Stimulated activated CD8-positive, alpha-beta memory T cell treated with anti-CD3 and anti-CD28 coated beads, Interleukin-12 subunit alpha, Interleukin-12 subunit beta, amount 100 ng/mL, for 1 hour (primary cell): ENCODE measurements at places on chromosomes 5 and 9.

DNA sequence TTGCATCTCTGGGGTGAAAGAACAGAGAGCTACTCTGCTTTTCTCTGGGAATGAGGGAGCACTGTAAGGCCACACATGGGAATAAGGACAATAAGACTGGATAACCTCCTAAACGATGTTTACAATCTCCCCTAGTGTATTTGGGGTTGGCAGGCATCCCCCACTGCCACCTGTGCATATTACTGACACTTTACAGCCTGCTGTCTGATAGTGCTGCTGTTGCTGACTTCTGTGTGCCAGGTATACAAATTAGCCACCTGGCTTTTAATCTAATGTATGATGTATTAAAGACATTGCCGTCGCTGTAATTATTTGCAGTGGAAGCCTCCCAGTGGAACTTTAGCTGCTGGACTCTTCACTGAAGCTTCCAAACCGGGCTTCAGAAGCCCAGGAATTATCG is 4.4 kb upstream of the SHISAL2B start:
- DNase-seq, result no peak

- DNase-seq, result no peak
Observed at GRCh38 chr5:143860211-143860610, 48.2 kb downstream of the HMHB1 start.

- no peak for DNase-seq
Observed at GRCh38 chr5:142825378-142826089, 55.4 kb downstream of the ARHGAP26 start.

DNA sequence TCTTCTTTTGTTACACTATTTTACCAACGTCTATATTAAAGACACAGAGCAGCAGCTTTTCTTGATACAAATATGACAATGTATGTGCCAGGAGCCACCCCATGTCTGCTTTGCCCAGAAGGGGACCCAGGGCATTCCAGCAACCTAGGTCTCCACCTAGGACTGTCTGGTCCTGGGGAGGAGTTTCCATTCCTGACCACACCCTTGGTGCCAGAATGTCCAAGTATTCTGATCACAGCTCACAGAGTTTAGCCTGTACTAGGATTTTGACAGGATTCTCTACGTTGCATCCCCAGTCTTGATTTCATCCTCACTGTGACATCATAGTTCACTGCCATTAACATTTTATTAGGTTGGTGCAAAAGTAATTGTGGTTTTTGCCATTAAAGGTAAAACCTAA is 224.7 kb downstream of the SREK1 start:
- DNase-seq, result no peak

- DNase-seq, result no peak
Observed at GRCh38 chr9:100379862-100380261, 27.1 kb upstream of the TEX10 start.

- no peak for DNase-seq
Observed at GRCh38 chr5:169831331-169831730, 149.0 kb downstream of the INSYN2B start.

DNA sequence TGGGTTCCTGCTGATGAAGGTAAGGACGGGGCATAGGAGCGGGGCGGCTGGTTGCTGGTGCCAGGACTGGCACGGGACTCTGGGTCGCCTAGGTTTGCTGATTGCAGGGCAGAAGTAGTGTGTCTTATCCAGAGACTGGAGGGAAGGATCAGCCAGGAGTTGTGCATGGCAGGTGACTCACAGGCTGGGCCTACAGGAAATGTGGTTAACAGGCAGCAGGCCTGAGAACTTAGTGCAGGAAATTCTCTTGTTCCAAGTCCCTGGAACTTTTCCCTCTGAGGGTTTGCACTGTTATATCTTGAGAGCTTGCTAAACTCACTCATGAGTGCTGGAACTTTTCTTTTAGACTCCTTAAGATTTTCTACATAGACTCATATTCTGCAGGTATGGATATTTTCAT is 95.1 kb downstream of the ANXA2R start:
- no peak for DNase-seq

- no peak for DNase-seq
Observed at GRCh38 chr5:137515238-137515637, 16.1 kb upstream of the SPOCK1 start.

DNA sequence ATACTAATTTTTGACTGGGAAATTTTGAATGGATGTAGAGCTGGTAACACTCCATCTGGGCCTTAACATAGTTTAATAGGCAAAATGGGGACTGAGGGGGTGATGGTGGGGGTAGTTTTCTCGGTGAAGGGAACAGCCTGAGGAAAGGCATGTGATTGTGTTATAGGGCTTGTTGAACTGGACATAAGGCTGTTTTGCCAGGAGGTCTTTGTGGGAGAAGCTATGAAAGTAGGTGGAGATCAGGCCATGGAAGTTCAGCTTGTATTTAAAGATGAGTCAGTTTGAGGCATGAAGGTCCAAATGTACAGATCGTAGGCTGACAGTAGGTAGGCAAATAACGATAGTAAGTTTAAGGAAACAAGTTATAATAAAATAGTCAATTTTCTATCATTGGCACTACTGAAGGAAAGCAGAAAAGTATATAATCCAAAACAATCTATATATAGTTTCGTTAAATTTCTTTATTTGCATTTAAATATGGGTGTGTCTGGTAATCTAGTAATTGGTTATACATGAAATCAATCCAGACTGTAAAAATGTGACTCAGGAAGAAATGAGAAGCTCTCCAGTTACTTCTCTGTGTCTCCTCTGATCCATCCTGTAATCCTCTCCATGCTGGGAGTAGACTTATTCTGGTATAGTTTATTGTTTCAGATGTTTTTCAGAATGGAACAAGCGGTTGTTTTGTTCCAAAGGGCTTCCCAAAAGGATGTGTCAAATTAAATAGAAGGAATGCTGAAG is 2.8 kb downstream of the CSNK1G3 start:
- DNase-seq, result no peak

GRCh38 chr5:30850866-30851265 is 342.6 kb upstream of the CDH6 start:
- DNase-seq, result no peak

- DNase-seq, result no peak
Observed at GRCh38 chr9:98330831-98331230, 75.4 kb upstream of the TBC1D2 start.

- DNase-seq, result no peak
Observed at GRCh38 chr9:134175291-134175807, 11.0 kb upstream of the RNU6ATAC start.

GRCh38 chr9:23492126-23493002 is 333.7 kb downstream of the ELAVL2 start:
- no peak for DNase-seq

GRCh38 chr9:127396253-127396807 is 639 bp upstream of the SLC2A8 start:
- DNase-seq, result no peak

DNA sequence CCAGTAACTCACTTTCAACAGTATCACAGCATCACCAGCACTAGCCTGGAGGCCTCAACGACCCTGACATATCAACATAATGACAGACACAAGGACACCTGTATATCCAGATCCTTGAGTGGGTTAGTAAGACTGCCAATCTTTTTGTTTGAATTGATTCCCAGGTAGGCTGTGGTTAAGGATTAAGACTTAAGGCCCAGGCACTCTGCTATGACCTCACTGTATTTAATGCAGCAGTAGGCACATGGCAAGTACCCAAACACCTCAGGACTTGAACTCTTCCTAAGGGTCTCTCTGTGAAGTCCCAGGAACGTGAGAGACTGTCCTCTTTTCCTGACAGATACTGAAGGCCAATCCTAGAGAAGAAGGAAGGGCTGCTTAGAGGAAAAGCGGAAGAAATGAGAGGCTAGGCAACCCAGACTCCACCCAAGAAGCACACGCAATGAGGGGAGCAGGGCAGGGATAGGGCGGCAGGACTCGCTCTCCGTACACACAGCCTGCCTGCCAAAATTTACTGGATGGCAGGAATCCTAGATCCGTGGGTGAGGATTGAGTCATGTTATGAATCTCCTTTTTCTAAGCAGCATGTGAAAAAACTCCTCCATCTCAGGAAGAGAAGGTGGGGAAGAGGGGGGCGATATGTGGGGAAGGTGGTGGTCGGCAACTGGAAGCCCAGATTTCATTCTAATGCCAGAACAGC is 93.4 kb downstream of the SIL1 start:
- DNase-seq, result no peak
